KG1 (cell line): ENCODE measurements at places on chromosomes 4 and X.

DNA sequence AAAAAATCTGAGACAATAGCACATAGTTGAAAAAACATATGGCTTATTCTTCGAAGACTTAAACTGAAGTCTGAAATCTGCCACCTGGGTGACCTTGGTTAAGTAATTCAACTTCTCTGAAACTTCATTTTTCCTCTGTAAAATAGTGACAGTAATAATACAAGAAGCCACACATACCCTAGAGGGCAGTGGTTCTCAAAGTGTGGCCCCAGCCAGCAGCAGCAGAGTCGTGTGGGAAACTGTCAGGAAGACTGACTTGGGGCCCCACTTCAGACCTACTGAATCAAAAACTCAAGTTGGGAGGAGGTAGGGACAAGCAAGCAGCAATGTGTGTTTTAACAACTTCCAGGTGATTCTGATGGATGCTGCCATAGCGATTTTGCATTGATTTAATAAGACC is 249.9 kb downstream of the HNRNPD start:
- no peak for DNase-seq

DNA sequence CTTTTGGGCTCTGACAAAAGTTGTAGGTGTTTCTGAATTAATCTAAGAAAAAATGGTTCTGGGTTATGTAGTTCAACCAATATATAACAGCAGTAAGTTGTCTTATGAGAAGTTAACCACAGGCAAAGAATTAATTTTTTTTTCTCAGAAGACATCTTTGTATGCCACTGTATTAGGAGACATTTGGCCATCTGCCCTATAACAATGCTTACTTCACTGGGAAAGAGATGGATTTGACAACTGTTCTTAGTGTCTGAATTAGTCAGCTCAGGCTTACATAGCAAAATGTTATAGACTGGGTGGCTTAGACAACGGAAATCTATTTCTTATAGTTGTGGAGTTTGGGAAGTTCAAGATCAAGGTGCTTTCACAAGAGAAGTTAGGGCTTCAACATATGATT is 508.1 kb downstream of the STIM2 start:
- DNase-seq = no peak

DNA sequence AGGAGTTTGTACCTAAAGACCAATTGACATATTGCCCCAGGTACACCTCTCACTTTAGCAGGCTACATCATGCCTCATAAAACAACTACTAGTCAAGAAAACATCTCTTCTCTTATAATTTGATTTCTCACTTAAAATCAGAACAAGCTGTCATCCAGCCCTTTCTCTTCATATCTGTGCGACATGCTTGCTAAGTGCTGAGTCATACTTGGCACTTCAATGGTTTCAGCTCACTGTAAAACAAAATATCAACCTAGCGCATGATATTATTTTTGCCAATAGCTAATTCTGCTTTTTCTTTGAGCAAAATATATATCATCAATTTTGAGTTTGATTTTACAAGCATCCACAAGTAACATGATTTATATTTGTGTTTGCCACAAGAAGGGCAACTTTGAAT is 27.9 kb upstream of the FUNDC1 start:
- DNase-seq = no peak

GRCh38 chrX:109873983-109874382 is 128.9 kb upstream of the TMEM164 start:
- DNase-seq = no peak

GRCh38 chr4:7427831-7428260 is 6.9 kb downstream of the PSAPL1 start:
- no peak for DNase-seq

GRCh38 chr4:78032446-78032845 is 24.7 kb upstream of the FRAS1 start:
- no peak for DNase-seq

GRCh38 chrX:9153300-9153699 is 119.4 kb upstream of the FAM9B start:
- no peak for DNase-seq

DNA sequence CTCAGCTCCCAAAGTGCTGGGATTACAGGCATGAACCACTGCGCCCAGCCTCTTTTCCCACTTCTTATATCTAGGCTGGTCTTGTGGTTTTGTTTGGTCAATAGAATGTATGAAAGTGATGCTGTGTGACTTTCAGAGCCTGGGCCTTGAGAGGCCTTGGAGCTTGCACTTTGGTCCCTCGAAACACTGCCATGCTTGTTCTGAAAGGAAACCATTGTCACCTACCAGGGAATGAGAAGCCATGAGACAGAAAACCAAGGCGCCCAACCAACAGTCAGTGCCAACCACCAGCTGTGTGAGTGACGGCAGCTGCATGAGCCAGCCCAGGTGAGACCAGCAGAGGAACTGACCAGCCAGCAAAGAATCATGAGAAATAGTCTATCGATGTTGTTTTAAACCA is 57.4 kb downstream of the SCD5 start:
- no peak for DNase-seq

GRCh38 chr4:124868495-124868894 is 156.0 kb upstream of the ANKRD50 start:
- no peak for DNase-seq

- DNase-seq = no peak
These were observed 763.0 kb upstream of the PCDH10 start for GRCh38 chr4:132386130-132386529.
